ENCODE measurements at places on chromosomes 4 and X.

GRCh38 chrX:19870710-19871490, 16.5 kb downstream of the SH3KBP1 start:
- no peak for DNase-seq

DNA sequence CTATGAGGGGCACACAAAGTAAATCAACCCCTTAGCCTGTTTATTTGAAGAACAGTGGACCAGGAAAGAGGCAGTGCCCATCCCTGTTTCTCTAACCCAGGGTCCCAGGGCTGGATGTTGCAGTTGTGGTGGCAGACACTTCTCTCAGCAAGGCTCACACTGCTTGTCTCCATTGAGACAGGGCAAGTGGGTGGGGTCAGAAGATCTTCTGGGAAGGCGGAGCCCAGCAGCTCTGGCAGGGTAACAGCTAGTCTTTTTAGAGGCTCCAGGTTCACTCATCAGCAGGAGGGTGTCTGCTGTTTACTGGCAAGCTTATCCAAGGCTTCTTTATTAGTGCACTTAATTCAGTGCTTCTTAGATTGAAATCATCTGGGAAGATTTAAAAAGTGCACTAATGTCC, 659.8 kb upstream of the DIPK2B start:
- DNase-seq = no peak

- no peak for DNase-seq
These were observed 8.7 kb downstream of the P2RY8 start for GRCh38 chrX:1528186-1528883.

DNA sequence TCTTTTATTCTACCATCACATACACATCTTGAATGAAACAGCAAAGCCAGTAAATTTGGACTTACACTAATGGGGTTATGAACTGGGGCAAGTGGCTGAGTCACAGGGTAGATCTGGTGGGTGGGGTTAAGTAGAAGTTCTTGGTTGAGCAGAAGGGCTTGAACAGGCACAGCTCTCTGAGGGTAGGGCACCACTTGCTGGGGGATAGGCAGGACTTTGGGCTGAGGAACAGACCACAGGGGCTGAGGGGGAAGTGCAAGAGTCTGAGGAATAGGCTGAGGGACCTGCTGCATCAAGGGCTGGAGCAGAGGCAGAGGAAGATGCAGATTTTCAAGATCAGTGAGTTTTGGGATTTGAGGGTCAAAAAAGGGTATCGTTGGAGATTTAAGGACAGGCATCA, 8.3 kb downstream of the CSN2 start:
- DNase-seq = no peak

- DNase-seq = no peak
These were observed 16.3 kb downstream of the GPR34 start for GRCh38 chrX:41705042-41705441.

GRCh38 chr4:69126024-69126423, 29.8 kb downstream of the UGT2B7 start:
- no peak for DNase-seq

DNA sequence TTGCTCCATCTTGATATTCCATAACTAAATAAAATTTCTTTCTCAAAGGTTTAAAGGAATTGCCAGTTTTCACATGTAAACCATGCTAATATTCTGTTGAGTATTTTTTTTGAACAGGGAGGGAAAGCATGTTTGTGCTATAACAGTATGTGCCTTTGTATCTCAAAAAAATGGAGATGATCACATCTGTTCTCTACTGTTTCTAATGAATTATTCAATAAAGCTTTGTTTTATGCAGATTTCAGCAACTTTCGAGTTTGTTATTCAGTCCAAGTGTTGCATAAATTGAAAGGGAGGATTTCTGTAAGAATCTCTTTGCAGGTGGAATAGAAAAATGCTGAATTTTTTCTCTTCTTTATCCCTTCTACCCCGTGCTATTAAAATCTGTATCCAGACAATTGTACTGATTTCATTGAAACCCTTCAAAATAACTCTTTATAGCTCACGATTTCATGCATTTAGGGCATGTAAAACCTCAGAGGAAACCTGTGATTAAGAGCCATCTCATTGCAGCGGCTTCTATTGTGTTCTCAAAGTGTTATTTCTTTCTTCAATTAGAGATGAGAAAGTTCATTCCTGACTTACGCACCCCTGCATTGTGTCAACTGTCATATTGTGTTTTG, 42.1 kb downstream of the NEIL3 start:
- no peak for DNase-seq

GRCh38 chr4:30832639-30833038, 112.5 kb downstream of the PCDH7 start:
- no peak for DNase-seq

- no peak for DNase-seq
These were observed 3.9 kb downstream of the LOC101059915 start for GRCh38 chrX:71671043-71671780.

GRCh38 chr4:12770351-12770750, 713.8 kb downstream of the RAB28 start:
- no peak for DNase-seq

- DNase-seq = no peak
These were observed 249.9 kb upstream of the MAB21L2 start for GRCh38 chr4:150332086-150332485.

GRCh38 chr4:121098266-121098665, 25.9 kb upstream of the NDNF start:
- DNase-seq = no peak

- DNase-seq = no peak
These were observed 930 bp upstream of the SLITRK4 start for GRCh38 chrX:143636831-143637230.

DNA sequence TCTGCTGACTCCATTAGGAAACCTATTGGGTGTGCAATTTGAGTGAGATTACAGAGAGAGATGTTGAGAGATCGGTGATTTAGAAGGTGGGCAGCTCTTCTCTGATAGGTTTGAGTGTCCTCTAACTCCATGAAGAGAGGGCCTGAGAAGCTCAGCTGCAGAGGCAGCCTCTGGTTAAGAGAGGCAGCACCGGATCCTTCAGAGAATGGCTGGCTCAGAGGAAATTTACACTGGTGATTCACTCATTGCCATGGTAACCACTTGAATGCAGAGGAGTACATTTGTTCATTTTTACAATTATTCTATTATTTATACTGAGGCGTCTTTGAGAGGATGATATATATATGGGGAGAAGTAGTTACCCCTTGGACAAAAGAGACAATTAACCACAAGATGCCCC, 171.7 kb downstream of the PDGFRA start:
- DNase-seq = no peak

DNA sequence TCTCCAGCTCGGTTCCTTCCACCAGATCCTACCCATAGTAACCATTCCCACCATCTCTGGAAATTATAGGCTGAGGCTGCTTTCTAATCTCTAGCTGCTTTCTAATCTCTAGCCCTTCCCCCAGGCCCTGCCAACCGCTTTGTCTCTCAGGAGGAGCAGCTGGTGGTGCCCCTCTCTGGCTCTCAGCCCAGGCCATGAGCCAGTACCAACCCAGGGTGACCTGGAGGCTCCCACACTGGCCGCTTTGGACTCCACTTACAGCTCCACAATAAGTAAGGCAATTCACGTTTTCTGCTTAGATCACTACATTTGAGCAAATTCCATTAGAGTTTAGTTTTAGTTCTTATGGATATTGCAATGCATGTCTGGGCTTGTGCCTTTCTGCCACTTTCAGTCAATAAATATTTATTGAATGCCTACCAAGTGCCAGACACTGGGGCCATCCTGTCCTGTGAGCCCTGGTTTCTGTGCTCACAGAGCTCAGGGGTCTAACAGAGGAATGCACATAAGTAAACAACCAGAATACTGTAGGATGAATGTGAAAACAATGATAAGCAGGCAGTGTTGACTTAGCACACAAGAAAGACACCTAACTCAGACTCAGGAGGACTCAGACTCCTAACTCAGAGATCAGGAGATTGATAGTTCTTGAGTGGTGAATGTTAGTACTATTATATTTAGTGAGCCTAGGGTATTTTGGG, 38.9 kb downstream of the SMC1A start:
- DNase-seq = no peak

DNA sequence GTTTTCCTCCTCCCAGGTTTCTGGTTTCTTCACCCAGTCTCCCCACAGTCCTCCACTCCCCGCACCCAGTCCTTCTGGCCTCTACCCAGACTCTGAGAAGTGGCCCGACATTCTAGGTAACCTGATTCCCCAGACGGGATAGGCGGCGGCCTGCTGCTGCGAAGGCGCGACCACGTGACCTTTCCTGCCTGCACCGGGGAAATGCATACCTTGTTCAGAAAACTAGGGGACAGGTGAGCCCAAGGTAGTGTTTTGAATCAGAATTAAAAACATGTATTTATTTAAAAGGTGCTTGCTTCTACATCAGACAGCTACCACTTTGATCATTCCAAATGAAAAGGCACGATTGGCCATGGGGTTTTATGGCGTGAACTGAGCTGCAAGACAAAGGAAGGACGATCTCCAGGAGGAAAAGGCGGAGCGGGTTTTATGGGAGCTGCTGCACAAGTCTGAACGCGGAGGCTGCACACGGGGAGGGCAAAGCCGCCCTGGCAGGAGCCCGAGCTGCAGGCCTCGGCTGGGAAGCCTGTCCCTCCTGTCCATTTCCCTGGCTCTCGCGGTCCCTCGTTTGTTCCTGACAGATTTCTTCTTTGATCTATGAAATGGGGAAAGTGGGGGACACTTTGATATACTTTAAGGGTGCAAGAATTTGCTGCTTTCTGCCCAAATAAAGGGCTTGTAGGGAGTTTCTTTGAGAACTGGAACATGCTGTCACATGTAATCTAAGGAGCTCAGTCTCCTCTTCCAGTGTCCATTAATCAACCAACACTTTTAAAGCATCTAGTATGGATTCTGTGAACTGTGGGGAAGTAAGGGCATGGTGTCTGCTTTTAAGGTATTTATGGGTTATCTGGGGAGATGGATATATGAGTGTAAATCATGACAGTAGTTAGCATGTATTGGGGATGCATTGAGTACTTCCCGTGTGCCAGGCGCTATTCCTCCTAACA, 150.9 kb downstream of the SPRY1 start:
- no peak for DNase-seq

GRCh38 chr4:106048250-106048971, 153.1 kb downstream of the NPNT start:
- no peak for DNase-seq

GRCh38 chr4:52825460-52826090, 36.5 kb upstream of the RASL11B start:
- DNase-seq = no peak

- no peak for DNase-seq
These were observed 2.9 kb upstream of the TLR6 start for GRCh38 chr4:38859501-38859900.

GRCh38 chrX:114162068-114162735, 421.7 kb upstream of the HTR2C start:
- DNase-seq = no peak

DNA sequence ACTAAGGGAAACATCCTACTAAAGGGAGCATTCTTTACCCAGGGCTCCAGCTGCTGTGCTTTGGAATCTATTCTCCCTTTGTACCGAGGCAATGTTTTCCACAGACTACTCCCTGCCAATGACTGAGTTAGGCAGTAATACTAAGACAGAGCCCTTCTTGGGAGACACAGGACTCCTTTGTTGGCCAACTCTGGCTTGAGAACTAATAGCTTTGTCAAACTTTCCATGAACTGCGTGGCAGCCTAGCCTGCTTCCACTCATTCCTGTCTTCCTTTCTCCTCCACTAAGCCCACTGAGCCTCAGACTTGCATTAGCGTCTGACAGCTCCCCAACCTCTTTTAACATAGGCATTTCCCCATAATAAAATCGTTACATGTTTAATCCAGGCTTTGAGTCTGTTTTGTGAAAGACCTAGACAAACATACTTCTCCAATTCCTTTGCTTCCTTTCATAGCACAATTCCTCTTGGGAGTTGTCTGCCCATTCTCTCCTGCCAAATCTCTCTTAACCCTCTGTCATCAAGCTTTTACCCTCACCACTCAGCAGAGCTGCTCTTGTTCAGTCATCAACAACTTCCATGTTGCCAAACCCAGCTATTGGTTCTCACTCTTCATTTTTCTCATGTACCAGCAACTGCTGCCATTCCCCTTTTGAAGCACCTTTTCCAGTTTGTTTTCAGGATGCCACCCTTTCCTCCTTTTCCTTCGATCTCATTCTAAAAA, 300.3 kb upstream of the IGFBP7 start:
- DNase-seq = no peak

DNA sequence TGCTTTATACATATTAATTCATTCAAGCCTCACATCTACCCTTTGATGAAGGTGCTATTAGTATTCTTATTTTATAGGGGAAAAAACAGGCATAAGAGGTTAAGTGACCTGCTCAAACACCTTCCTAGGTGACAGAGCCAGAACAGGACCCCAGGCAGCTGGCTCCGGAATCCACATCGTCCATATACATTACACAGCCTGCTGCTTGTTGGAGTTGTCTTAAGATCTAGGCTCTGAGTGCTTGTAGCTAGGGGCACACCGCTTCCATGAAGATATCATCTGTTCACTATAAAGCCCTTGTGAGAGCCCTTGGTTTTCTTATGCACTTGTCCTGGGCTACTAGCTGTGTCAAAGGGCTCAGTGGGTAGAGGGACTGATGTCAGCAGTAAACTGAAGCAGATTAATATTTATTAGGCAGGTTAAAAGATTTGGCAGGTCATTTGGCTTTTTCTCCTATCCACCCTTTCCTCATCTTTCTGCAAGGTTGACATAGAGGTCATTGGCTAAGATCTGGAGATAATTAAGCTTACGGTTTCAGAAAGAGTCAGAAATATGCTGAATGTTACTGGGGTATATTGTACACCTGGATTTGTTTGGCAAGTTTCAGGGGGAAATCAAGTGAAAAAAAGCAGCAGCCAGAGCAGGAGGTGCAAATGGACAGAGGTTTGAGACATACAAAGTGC, 195.4 kb downstream of the SOWAHB start:
- no peak for DNase-seq

DNA sequence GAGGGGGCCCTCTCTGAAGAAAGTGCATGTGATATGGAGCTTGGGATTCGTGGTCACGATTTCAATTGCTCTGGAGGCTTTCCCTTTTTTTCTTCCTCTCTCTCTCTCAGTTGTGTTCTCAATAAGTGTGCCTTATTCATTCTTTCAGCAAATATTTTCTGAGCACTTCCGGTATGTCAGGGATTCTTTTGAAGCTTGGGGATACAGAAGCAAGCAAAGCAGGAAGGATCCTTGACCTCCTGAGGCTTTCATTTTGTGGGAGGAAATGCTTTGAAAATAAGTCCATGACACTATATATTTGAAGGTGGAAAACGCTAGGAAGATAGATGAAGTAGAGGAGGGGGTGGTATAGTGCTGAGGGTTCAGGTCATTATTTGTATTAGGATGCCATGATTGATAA, 12.6 kb upstream of the GABRE start:
- no peak for DNase-seq

GRCh38 chr4:17170131-17170530, 271.7 kb upstream of the LDB2 start:
- no peak for DNase-seq

- DNase-seq = no peak
These were observed 9.3 kb downstream of the CETN2 start for GRCh38 chrX:152821145-152821765.

- no peak for DNase-seq
These were observed 203.8 kb downstream of the AASDH start for GRCh38 chr4:56183344-56183959.
